ENCODE measurements at places on chromosomes 5 and 9.

DNA sequence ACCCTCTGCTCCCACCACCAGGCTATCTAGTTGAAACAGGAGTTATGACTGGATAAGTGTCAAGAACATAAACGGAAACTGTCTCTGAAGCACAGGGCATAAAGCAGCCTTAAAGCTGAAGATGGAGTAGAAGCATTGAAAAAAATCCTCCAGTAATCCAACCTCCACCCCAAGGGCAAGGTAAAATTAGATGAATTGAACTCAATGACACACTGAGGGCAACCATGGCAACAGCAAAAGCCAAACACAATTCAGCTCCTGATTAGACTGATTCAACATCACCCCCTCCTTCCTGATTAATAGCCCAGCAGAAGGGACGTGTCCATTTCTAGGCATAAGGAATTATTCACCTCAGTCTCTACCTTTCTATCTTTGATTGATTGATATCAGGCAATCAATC, 183.2 kb upstream of the MAP3K1 start:
- DNase-seq: no peak

GRCh38 chr5:147930769-147931168, 24.4 kb upstream of the C5orf46 start:
- DNase-seq: no peak

GRCh38 chr5:129363991-129364390, 96.1 kb upstream of the ADAMTS19 start:
- no peak for DNase-seq

GRCh38 chr5:78632467-78632866, 16.1 kb downstream of the LHFPL2 start:
- no peak for DNase-seq

DNA sequence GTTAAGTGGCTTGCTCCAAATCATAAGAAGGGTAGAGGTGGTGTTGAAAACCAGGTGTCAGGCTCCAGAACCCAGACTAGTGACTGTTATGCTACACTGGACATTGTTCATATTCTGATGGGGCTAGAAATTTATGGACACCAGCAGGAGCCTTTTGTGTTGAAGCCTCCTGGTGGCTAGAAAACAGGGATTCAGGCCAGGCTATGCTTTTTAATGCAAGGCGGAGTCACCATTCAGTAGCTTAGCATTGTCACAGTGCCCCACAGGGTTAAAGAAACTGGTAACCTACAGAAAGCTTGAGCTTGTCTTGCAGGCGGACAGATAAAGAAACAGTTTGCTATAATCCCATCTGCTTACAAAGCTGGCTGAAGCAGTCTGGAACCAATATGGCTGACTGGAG, 23.0 kb upstream of the GOLM1 start:
- no peak for DNase-seq
